Nucleus accumbens (tissue), 56 donors: ENCODE measurements at places on chromosomes 5 and 9.
A peak's percentile ranks its signal among the peaks of the same experiment; 100 is the strongest.

DNA sequence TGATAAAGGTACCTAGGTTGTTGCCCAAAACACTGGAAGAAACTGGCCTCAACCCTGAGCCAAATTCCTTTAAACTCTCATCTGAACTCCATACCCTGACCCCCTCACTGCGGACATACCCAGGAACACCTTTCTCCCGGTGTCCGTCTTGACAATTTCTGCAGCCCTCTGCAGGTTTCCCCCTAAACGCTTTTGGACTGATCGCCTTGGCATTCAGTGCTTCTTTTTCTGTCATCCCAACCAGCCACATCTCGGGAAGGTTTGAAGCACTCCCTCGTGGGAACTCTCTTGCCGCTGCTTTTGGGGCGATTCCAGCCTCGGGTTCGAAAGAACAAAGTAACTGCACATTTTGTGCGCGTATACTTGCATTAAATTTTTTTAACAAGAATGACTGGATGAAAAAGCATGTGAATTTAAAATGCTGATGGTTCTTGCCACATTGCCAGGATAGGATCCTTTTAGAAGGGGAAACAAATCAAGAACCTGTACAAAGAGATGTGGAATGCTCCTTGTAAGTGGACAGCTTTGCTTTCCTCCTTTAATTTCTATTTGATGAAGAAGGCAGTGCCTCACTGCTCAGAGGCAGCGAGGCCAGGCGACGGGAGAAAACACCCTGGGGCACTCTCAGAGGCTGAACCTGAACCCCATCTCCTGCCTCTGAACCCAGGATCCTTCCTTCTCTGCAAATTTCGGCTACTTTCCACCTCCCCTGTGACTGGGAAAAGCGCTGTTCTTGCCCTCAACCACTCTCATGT lies 615 bp downstream of the PSMD5 start:
- DNase-seq = no peak

DNA sequence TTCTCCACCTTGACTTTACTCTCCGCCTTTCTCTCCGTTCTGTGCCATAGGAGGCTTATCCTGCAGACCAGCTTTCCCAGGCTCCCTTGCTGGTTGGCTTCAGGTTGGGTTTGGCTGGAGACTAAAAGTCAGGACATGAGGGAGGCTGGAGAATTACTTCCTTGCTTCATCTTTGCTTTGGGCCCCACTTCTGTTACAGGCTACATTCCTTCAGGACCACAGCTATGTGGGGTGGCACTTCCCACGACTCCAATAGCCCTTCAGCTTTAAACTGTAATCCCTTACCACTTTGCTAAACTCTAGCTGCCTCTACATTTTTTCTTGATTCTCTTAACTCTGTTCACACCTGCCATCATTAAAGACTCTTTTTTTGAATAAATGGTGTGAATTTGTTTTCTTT lies 186.7 kb upstream of the NR4A3 start:
- DNase-seq = no peak

DNA sequence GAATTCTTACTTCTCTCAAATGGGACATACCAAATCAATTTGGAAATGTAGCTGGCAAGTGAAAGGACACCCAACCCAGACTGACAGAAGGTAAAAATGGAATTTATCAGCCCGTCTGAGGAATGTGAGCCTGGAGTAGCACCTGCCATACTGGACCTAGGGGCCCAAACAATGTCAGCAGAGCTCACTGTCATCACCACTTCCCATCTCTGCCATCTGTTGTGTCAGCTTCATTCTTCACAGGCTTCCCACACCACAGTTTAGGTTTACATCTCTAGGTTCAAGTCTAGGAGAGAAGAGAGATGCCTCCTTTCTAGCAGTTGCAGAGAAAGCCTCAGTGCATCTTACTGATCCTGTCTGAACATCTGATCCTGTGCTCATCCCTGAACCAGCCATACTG lies 222.4 kb downstream of the DOCK8 start:
- no peak for DNase-seq

- DNase-seq = no peak
Observed at GRCh38 chr9:8331507-8332330, 532.1 kb upstream of the DMAC1 start.

GRCh38 chr5:163815240-163815791 lies 309.9 kb downstream of the MAT2B start:
- no peak for DNase-seq

GRCh38 chr9:19583890-19584289 lies 175.1 kb downstream of the ACER2 start:
- DNase-seq = no peak

DNA sequence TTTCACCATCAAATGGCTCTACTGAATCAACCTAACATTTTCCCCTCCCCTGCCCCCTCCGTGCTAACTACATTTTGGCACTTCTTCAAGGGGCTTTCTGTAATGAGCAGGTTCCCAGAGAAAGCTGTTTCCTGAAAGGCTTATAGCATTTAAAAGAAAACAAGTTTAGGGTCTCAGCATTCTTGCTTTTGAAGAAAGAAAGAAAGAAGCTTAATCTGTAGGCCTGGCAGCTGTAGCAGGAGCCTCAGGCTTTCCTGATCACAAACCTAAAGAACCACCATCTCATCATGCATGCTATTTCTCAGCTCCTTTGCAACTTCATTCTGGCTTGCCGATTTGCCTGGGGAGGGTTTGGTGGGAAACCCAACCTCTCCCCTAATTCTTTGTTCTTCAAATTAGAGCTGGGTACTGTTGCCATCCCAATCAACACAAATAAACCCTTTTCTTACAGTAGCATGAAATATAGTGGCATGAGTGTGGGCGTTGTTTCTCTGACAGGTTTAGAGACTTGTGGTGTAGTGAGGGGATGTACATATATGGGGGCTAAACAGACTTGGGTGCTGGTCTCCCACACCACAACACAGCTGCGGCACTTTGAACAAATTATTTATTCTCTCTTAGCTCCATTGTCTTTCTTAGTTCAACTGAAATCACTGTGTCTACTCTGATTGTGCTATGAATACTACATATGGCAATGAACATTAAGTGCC lies 160.5 kb upstream of the TNC start:
- DNase-seq = no peak

GRCh38 chr5:88878976-88879375 lies 4.0 kb downstream of the MEF2C start:
- no peak for DNase-seq

GRCh38 chr5:135232958-135233357 lies 166.1 kb downstream of the MACROH2A1 start:
- peak; percentile 29 for DNase-seq

DNA sequence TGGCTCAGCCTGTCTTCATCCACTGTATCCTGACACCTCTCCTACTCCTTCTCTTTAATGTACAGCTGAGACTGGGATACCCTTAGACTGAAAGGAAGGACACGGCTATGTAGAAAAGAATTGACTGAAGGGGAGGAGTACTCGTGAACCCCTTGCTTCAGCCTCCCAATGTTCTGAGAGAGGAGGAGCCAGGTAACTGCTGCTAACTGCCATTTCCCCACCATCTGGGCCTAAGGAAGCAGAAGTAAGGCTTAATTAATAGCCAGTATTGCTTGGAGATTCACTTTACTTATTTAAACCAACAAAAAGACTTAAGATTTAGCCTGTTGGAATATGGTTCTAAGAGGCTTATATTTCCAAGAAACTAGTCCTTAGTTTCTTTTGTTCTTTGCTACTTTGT lies 18.8 kb upstream of the RGS3 start:
- DNase-seq = no peak

DNA sequence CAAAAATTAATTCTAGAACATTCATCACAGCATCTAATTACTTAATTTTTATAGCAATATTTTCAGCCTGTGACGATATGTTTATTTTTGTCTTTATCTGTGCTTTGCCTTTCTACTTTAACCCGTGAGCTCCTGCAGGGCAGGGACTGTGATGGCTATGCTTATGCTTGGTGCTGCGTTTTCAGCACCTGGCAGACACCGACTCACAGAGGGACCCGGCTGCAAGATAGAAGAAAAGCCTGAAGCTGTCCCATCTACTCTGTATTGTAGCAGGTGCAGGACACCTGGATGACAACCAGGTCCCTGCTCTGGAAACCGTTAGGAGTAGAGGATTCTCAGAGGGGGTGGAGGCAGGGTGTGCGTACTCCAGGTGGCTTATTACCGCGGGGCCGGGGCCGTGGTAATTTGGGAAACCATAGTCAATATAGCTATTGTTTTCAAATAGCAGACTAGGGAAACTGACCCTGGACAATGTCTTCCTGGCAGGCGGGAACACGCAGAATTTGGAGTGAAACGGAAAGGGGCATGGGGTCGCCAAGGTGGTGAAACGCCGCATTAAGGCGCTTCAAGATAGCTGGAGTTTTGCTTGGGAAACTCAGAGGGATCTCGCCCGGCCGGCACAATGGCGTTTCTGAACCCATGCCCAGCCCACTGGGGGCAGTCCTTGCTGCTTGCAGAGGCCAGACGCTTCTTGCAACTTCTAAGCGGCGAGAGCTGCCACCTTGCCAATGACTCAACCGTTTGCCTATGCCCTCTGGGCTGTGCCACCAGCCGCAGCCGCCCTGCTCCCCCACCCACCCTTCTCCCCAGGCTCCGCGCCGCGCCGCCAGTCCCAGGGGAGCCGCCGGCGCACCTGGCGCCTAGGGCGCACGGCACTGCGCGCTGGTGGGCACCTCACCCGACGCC lies 140.1 kb upstream of the PALM2AKAP2 start:
- DNase-seq = peak; percentile 71

GRCh38 chr9:37650299-37650872 lies 368 bp upstream of the FRMPD1 start:
- DNase-seq = no peak

GRCh38 chr5:150350524-150351344 lies 6.8 kb upstream of the TCOF1 start:
- peak; percentile 67 for DNase-seq

GRCh38 chr9:15824310-15824709 lies 271.5 kb downstream of the CCDC171 start:
- no peak for DNase-seq

GRCh38 chr9:132157347-132158116 lies 4.3 kb upstream of the NTNG2 start:
- DNase-seq = no peak

GRCh38 chr9:36471359-36471758 lies 71.3 kb upstream of the RNF38 start:
- DNase-seq = no peak
